Retina (tissue), 1 donor: ENCODE measurements at places on chromosomes 7 and 10.

DNA sequence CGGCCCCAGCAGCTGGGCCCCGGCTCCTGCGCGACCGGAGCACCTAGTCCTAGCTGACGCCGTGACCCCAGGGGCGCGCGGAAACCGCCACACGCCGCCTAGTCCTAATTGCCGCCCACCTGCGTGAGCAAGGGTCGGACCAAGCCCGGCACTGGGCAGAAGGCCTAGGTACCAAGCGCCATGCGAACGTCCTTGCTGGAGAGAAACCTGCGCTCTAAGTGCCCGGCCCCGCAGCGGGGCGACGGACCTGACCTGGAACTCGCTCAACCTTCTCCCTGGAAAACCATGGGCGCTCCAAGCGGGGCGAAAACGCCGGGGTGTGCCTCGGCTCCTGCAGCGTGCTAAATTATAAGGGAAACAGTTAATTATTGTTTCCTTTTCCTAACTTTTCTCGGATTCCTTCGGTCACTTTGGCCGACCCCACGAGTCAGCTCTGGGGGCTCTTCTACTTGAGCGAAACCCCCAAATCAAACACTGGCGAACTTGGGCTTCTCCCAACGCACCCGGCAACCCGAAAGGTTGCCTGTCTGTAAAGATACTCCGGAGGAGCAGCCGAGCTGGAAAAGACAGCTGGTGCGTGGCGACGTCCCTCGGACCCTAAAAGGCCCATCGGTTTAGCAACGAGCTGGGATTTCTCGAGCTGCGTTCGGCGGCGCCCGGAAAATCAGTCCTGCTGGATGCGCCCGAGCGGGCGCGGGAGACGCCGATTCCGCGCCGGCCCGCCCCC is 5.3 kb upstream of the EBF3 start:
- peak; percentile 60 for DNase-seq

- no peak for DNase-seq
Observed at GRCh38 chr7:158684329-158684728, 20.3 kb downstream of the NCAPG2 start.

DNA sequence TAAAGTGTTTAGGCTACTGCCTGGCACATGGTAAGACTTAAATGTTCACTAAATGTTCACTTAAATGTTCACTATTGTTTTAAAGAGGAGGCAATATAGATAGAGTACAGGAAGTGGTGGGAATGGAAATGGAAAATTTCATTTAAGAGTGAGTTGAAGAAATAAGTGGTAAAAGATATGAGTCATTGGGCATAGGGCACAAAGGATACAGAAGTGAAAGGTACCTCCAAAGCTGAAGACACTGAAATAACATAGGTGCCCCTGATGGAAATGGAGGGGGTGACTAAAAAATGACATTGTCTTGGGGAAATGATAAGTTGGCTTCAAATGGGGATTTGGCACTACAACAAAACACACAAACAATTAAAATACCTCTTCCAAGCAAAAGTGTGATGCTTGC is 5.2 kb upstream of the FRA10AC1 start:
- DNase-seq = no peak

- DNase-seq = no peak
Observed at GRCh38 chr10:79189853-79190435, 121.2 kb downstream of the ZMIZ1 start.

DNA sequence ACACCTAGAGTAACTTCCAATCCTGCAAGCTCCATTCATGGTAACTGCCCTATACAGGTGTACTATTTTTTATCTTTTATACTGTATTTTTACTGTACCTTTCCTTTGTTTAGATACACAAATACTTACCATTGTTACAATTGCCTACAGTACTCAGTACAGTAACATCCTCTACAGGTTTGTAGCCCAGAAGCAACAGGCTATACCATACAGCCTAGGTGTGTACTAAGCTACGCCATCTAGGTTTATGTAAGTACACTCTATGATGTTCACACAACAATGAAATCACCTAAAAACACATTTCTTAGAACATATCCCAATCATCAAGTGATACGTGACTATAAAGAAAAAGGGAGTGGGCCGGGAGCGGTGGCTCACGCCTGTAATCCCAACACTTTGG is 53.1 kb upstream of the SLIT1 start:
- no peak for DNase-seq

DNA sequence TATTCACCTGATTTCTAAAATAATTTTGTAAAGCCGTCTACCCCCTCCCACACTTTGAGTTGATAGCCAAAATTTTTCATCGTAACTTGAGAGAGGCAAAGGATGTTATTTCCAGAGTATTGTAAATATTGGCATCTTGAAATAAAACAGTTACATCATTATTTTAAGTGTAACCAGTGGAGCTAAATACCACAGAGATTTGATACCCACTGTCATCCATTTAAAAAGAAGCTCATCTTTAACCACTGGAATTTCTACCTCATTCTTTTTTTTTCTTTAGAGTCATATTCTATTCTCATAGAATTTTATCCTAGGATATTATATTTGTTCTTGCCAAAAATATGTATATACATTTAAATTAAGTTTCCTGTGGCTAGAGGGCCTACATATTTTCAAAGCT is 48.6 kb downstream of the CAMK1D start:
- DNase-seq = no peak

GRCh38 chr10:104197364-104197763 is 34.8 kb downstream of the CFAP43 start:
- no peak for DNase-seq

- no peak for DNase-seq
Observed at GRCh38 chr10:70657041-70657440, 15.3 kb upstream of the ADAMTS14 start.

- peak; percentile 96 for DNase-seq
Observed at GRCh38 chr10:87817609-87818504, at the start of gene ATAD1. TSS of gene ATAD1 (minus strand) at chr10:87818226. CDS start at chr10:87814599, 3,627 bp downstream.

GRCh38 chr10:52378124-52378523 is 64.0 kb downstream of the DKK1 start:
- DNase-seq = no peak
